ENCODE measurements at places on chromosomes 1 and 21.
A peak's percentile ranks its signal among the peaks of the same experiment; 100 is the strongest.

DNA sequence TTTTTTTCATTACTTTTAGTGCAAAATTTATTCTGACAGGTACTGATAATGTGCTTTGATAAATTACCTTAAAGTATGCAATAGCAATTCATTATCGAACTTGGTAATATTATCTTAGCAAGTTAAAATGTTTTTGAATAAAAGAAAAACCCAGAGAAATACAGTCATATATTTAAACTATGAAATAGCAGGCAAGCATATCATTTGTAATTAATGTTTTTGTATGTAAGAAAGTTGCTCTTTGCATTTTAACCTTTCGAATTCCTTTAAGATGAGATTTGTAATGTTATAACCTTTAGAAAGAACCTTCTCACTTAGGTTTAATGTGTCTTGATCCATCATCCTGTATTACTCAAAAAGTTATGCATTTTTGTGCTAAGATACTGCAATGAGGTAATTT is 585.6 kb downstream of the PTBP2 start:
- no peak for DNase-seq

DNA sequence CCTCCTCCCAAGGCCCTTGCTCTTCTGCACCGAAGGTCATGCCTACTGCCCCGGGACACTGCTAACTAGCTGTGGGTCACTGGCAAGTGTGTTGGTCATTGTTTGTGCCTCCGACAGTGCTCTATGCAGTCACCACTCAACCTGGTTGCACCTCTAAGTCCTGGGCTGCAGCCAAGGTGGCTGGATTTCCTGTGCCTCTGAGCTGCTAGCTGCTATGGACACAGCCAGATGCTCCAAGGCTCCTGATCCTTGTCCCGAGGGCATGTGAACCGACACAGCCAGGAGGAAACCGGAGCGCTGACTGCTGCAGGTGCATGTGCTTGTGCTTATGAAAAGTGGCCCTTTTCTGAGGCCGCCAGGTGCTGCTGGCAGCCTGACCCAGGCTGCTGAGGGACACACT is 14.7 kb upstream of the SPOCD1 start:
- DNase-seq: peak; percentile 23

- DNase-seq: no peak
These were observed 663 bp downstream of the ATP13A2 start for GRCh38 chr1:17011092-17011438.

DNA sequence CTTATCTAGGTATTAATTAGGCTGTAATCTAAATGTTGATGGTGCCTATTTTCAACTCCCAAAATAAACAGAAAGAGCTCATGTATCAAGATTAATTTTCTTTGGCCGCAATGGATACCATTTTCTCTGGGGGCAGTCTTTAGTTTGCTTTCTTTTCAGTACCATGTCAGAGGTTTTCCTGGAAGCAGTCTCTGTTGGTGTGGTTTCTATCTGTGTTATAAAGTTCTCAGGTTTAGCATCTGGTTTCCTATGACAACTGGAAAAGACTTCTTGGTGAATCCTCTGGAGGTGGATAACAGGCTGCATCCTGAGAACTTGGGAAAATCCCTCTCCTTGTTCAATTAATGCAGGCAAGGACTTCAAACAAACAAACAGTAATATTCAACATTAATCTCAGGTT is 38.7 kb upstream of the BATF3 start:
- DNase-seq: no peak

DNA sequence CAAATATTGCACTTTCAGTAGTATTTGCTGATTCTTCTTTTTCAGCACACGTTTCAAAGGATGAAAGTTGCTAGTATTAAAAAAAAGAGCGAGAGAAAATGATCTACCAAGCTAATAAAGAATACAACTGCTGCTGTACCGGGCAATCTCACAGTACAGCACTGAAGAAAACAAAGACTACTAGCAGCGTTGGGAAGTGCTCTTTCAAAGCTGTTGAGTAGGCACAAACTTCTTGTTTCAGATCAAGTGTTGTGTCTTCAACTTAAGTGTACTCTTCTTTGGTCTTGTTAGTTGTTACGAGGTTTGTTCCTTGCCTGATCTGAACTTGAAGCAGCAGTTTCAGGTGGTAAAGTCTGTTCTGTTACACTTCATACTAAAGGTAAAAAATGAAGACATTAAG is 7.9 kb downstream of the CSDE1 start:
- DNase-seq: no peak

GRCh38 chr1:95309031-95309471 is 75.0 kb downstream of the RWDD3 start:
- DNase-seq: peak; percentile 54

DNA sequence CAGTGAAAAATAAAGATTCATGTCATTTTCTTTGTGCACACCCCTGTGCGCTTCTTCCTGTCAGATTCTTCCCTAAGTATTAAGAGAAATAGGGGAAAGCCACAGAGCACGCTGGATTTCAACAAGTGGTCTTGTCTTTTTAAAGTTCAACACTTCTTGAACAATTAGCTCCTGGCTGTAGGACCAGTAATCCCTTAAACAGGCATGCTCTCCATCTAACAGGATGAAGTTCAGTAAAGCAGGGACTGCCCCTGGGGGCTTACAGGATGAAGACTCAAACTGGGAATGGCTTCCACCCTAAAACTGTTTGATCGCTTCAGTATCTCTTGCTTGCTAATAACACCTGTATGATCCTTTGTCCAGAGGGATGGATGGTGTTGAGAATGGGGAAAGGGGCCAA is 4.2 kb downstream of the PSMB4 start:
- no peak for DNase-seq

All from NCI-H526 treated with DMSO at 0.1 percent for 48 hours (cell line).